ENCODE measurements at places on chromosomes 1 and 21. TPM values are rescaled to one million over a fixed set of nuclear protein-coding genes. Genes with fewer than 3 reads are reported as not detected.

Gene CDA
- 0.68 TPM for total RNA-seq

Gene OR2L2
- not detected for total RNA-seq

Gene RGS18
- total RNA-seq = under 0.01 TPM

Gene KCNJ6
- not detected for total RNA-seq

Gene SLC5A3
- 42.4 TPM for total RNA-seq

Gene BTBD19
- 1.9 TPM for total RNA-seq

Gene UTS2
- 0.21 TPM for total RNA-seq

Gene ASAP3
- total RNA-seq = 10.5 TPM

Gene KRTAP11-1
- total RNA-seq = not detected

Gene KRTAP19-3
- total RNA-seq = not detected

Gene PROK1
- not detected for total RNA-seq

Gene TNFRSF9
- total RNA-seq = 2.7 TPM

Gene CYP4Z1
- total RNA-seq = 0.07 TPM

Data from nasal cavity respiratory epithelium epithelial cell of viscerocranial mucosa (primary cell).